ENCODE measurements at places on chromosomes 13 and 19. TPM values are rescaled to one million over a fixed set of nuclear protein-coding genes. Genes with fewer than 3 reads are reported as not detected.

- H3K4me3 ChIP-seq = no peak overlapping the region
- H3K36me3 ChIP-seq = no peaks in the 10 kb centered on the region
- peaks cover 5% of the 10 kb centered on the region for H3K27me3 ChIP-seq
- no peaks in the 10 kb centered on the region for H3K4me1 ChIP-seq
- no peak for DNase-seq
Observed at GRCh38 chr19:279231-279630, 12.0 kb downstream of the PLPP2 start.

- H3K36me3 ChIP-seq = no peaks in the 10 kb centered on the region
- no peaks in the 10 kb centered on the region for H3K27me3 ChIP-seq
- no peak overlapping the region for H3K4me3 ChIP-seq
- H3K27ac ChIP-seq = no peak overlapping the region
- no peaks in the 10 kb centered on the region for H3K4me1 ChIP-seq
- no peak for DNase-seq
Observed at GRCh38 chr13:59459972-59460371, 703.8 kb downstream of the DIAPH3 start.

DNA sequence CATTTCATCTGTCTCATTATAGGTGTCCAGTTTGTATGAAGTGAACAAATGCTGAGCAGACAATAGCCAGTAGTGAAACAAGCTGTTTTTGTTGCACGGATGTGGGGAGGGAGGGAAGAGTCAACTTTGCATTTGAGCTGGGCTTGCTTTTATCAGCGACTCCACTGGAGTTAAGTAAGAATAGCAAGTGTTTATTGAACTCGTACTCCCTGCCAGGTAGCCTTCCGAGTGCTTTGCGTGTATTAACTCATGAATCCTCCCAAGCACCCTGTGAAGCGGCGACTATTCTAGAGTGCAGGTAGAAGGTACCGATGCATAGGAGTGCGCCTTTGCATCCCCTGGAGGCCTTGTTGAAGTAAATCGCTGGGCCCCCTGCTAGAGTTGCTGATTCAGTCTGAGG lies 4.7 kb upstream of the ZNF444 start:
- no peaks in the 10 kb centered on the region for H3K36me3 ChIP-seq
- H3K27me3 ChIP-seq = no peaks in the 10 kb centered on the region
- DNase-seq = no peak

DNA sequence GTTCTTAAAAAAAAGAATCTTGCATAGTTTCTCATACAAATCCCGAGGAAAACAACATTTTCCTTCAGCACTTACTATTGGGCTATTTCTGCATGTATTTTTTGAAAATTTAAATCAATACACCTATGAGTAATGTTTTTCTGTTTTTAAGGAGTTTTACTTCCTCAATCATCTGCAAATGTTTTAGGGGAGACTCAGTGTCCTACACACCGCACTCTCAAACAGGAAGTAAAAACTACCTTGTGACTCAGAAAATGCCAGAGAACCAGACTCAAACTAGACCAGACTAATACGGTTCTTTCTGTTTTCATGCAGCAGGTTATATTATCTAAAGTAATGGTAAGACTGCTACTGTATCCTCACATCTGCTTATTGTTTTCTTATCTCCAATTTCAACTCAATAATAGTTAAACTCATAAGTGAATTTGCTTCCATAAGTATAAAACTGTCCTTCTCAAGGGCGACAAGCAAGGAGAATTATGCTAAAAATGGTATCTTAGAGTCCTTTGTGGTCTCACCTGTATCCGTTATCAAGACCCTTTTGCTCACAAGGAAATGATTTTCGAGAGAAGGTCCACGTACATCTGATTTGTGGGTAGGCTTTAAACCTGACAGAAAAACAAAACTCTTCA lies 52.5 kb downstream of the FLT3 start:
- DNase-seq = no peak
- H3K4me3 ChIP-seq = no peak overlapping the region
- no peaks in the 10 kb centered on the region for H3K36me3 ChIP-seq
- H3K4me1 ChIP-seq = no peaks in the 10 kb centered on the region
- no peaks in the 10 kb centered on the region for H3K27me3 ChIP-seq

DNA sequence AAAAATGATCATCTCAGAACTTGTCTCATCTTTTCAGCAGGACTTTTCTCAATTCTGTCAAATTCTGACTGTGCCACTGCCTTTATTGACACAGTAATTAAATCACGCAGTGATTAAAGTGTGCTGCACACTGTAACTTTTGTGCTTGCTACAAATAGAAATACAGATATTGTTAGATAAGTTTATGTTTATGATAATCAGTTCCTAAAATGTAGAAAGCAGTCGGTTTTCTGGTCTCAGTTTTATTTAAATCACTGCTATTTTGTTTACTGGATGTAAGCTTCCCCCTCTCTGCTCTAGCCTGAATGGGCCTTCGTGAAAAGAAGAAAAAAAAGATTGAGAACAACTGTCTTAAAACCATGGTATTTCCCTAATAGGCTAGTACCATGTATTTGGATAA lies 258.8 kb upstream of the STARD13 start:
- no peak for DNase-seq
- H3K36me3 ChIP-seq = no peaks in the 10 kb centered on the region
- H3K27me3 ChIP-seq = no peaks in the 10 kb centered on the region
- H3K4me3 ChIP-seq = no peak overlapping the region

The BCKDHA gene
- 96.6 TPM for total RNA-seq

- no peak for DNase-seq
- no peak overlapping the region for H3K4me3 ChIP-seq
- H3K4me1 ChIP-seq = no peaks in the 10 kb centered on the region
- no peaks in the 10 kb centered on the region for H3K27me3 ChIP-seq
Observed at GRCh38 chr13:21796775-21797514, 126.1 kb downstream of the FGF9 start.

GRCh38 chr13:37429976-37430375 lies 168.6 kb downstream of the POSTN start:
- no peak for DNase-seq
- H3K4me3 ChIP-seq = no peak overlapping the region
- no peaks in the 10 kb centered on the region for H3K27me3 ChIP-seq
- no peak overlapping the region for H3K27ac ChIP-seq
- H3K36me3 ChIP-seq = no peaks in the 10 kb centered on the region
- H3K4me1 ChIP-seq = no peaks in the 10 kb centered on the region

DNA sequence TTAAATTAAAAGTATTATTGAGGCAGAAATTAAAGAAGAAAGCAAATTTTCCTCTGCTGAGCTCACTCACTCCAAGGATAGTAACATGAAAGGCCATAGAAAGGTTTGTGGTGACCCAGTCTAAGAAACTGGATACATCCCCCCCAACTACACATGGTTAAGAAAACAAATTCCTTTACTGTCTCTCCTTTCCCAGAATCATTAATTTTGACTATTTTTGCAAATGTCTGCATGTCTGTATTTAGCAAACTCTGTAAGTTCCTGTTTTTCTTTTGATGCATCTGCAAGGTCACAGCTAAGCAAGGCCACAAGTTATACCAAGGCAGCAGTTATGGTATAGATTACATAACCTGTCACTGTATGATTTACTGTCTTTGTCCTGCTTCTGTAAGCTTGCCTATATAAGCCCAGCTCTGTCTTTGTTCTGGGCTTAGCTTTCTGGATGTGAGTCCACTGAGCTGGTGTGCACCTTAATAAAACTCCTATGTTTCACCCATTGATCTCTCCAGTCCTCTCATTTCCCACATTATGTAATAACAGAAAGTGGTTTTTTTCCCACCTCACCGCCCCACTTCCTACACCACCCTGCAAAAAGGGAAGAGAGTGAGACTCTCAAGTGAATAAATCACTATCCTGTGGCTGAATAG lies 8.5 kb upstream of the ZNF83 start:
- H3K27me3 ChIP-seq = no peaks in the 10 kb centered on the region
- H3K4me3 ChIP-seq = no peak overlapping the region
- H3K27ac ChIP-seq = no peak overlapping the region
- no peaks in the 10 kb centered on the region for H3K4me1 ChIP-seq
- H3K36me3 ChIP-seq = no peaks in the 10 kb centered on the region

- no peak overlapping the region for H3K4me3 ChIP-seq
- H3K36me3 ChIP-seq = no peaks in the 10 kb centered on the region
- peaks cover 1% of the 10 kb centered on the region for H3K4me1 ChIP-seq
- DNase-seq = no peak
- no peak overlapping the region for H3K27ac ChIP-seq
- H3K27me3 ChIP-seq = no peaks in the 10 kb centered on the region
Observed at GRCh38 chr19:18900700-18901481, 4.9 kb upstream of the CERS1 start.
